Stimulated activated CD4-positive, alpha-beta T cell treated with anti-CD3 and anti-CD28 coated beads, Interleukin-12 subunit alpha, Interleukin-12 subunit beta, amount 100 ng/mL, for 24 hours (primary cell): ENCODE measurements at places on chromosomes 12 and 14.

GRCh38 chr14:59337141-59337611 is 128.0 kb downstream of the GPR135 start:
- DNase-seq, result no peak

DNA sequence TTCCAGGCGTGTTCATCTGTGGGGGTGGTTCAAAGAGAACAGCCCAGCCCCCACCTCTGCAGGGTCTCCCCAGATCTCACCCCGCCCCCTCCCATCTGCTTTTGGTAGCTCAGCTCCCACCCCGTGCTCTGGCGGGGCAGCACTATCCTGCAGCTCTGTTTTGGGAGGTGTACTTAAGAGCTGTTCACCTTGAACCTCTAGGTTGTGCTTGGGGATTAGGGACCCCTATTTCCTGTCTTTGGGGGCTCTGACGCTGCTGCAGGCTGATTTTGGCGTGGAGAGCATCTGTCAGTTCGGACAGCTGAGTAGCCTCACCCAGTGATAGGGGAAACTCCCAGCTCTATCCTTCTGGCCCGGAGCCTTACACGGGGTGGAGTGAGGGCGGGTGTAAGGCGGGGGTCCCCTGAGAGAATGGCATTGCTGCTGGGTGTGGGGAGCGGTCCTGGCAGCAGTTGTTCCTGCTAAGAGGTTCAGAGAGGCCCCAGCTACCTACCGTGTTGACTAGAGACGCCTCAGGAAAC is 765 bp downstream of the TMEM120B start:
- no peak for DNase-seq

DNA sequence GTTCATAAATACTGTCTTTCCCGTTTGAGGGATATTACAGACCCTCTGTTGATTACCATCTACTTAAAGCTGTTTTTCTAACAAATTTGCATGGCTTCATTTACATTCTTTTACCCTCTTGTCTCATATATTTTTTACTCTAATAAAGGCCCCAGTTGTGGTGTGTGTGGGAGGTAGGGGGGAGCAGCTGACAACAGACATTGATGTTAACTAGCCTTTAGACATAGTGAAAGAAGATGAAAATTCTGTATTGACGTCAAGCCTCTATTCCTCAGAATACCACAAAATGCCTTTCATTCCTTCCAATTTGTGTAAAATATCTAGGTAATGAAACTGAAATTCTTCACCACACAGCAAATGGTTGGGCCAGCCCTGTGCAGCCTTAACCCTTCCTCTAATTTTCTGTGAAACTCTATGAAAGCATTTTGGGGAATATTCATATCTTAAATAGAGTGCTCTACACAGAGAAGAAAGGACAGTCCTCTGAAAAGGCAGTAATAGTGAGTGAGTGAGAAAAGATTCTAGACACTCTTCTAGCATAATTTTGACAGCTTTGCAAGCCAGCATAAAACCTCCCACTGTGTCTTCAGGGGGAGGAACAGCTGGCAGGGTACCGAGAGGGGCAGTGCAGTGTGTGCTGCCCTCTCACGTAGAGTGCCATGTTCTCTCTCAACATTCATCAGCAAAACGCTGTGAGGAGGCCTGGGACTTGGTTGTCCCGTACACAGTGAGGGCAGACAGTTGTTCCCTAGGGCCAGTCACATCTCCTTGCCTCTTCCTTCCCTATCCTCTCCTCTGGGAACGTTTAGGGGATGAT is 20.1 kb upstream of the CERS5 start:
- peak; percentile 42 for DNase-seq

DNA sequence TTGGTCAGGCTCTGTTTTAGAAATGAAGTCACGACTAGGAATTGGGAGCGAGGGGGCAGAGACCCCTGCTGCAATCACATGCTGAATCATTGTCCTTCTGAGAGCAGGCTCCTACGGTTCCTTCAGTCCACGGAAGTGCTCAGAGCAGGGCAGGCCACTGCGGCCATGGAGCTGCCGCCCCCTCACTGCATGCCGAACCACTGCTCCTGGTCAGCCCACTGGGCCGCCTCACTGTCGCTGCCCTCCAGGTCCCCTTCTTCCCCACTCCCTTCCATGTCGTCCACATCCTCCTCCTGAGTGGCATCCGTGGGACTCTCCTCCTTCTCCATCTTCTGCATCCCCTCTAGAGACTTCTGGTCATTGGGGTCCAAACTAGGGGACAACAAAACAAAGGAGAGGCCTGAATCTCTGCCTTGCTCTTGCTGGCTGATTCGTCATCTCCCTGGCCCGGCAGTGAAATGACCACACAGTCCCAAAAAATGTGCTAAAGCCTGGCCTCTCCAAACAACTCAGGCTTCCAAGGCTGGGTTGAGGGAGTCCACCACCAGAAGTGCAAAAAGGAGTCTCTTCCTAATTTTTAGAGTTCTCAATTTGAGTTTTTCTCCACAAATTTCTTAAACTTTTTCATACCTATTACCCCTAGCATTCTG is 29.4 kb downstream of the ANAPC7 start:
- no peak for DNase-seq

- DNase-seq, result no peak
Observed at GRCh38 chr12:2212537-2212936, 159.8 kb downstream of the CACNA1C start.

DNA sequence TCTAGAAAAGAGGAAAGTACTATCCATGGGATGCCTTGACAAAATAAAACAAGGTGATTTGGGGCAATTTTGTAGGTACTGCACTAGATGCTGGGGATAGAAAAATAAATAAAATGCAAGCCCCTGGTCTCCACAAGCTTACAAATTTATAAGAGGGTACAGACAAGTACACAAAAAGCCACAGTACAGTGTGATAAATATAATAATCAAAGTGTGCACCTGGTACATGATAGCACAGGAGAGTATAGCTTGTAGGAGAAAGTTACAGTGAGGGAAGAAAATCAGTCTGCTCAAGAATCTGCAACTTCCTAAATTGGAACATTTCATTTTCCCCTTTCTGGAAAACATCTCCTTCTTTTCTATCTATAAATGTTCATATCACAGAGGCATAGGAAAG is 3.0 kb upstream of the SSTR1 start:
- no peak for DNase-seq

GRCh38 chr14:77208291-77208978 is 26.8 kb downstream of the TMEM63C start:
- DNase-seq, result peak; percentile 24

- no peak for DNase-seq
Observed at GRCh38 chr12:112927925-112928324, 10.3 kb upstream of the OAS3 start.

- no peak for DNase-seq
Observed at GRCh38 chr12:47236109-47236714, 156.5 kb upstream of the AMIGO2 start.

GRCh38 chr12:27187697-27188096 is 56.4 kb upstream of the STK38L start:
- no peak for DNase-seq

- no peak for DNase-seq
Observed at GRCh38 chr12:49885663-49886461, 17.8 kb downstream of the FAIM2 start.

- DNase-seq, result no peak
Observed at GRCh38 chr12:126431767-126432166, 1366.5 kb downstream of the AACS start.

- no peak for DNase-seq
Observed at GRCh38 chr14:73770977-73771847, 57.0 kb upstream of the PNMA1 start.

- no peak for DNase-seq
Observed at GRCh38 chr12:110647631-110648040, 33.7 kb downstream of the TCTN1 start.

DNA sequence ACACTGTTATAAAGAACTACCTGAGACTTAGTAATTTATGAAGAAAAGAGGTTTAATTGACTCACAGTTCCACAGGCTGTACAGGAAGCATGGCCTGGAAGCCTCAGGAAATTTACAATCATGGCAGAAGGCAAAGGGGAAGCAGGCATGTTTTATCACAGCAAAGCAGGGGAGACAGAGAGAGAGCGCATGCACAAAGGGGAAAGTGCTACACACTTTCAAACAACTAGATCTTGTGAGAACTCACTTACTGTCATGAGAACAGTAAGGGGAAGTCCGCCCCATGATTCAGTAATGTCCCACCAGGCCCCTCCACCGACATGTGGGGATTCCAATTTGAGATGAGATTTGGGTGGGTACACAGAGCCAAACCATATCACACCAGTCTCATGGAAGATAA is 313.9 kb downstream of the CACNA1C start:
- DNase-seq, result no peak

- no peak for DNase-seq
Observed at GRCh38 chr12:95959107-95959506, 16.0 kb downstream of the AMDHD1 start.

GRCh38 chr12:6288235-6288634 is 22.2 kb upstream of the PLEKHG6 start:
- DNase-seq, result no peak

GRCh38 chr14:32011225-32011624 is 65.9 kb upstream of the ARHGAP5 start:
- DNase-seq, result no peak

- no peak for DNase-seq
Observed at GRCh38 chr14:27727251-27727770, 1039.3 kb upstream of the FOXG1 start.

GRCh38 chr14:33026850-33027430 is 88.3 kb downstream of the NPAS3 start:
- DNase-seq, result no peak

DNA sequence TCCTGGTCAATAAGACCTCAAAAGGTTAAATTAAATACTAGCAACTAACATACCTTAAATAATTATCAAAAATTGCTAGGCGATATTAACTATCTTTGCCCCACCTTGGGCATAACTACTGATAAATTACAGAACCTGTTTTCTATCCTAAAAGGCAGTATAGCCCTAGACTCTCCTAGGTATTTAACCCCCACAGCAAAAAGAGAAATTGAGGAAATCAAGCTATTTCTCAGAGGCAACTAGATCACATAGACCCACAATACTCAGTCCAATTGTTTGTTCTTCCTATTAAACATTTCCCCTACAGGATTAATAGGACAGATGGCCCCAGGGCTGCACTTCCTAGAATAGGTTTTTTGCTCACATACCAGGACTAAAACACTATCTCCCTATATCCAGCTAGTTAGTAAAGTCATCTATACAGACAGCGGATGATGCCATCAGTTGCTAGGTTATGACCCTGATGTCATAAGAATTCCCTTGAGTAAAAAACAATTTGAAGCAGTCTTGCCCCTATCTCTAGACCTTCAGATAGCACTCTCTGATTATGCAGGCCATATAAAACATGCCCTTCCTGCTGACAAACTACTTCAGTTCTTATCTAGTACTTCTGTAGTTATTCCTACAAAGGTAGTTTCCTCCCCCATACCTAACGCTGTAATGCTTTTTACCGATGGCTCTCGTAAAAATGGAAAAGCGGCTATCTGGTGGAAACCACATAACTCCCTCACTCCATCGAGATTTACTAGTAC is 118.4 kb downstream of the PPHLN1 start:
- no peak for DNase-seq

DNA sequence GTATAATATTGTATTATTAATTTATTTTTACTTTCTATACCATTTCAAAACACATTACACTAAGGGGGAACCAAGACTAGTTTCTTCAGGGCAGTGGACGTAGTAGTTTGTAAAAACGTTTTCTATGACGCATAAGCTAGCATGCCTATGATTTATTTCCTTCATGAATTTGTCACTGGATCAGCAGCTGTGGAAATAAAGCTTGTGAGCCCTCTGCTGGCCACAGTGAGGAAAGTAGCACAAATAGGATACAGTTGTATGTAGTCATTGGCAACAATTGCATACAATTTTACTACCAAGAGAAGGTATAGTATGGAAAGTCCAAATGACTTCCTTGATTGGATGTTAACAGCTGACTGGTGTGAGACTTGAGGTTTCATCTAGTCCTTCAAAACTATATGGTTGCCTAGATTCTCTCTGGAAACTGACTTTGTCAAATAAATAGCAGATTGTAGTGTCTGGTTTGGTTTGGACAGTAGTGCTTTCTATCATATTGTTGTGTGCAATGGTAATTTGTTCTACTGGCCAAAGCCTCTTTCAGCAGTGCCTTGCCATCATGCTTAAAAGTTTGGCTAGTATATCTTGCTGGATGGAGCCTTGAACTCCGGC is 24.3 kb upstream of the PLEKHD1 start:
- peak; percentile 33 for DNase-seq

DNA sequence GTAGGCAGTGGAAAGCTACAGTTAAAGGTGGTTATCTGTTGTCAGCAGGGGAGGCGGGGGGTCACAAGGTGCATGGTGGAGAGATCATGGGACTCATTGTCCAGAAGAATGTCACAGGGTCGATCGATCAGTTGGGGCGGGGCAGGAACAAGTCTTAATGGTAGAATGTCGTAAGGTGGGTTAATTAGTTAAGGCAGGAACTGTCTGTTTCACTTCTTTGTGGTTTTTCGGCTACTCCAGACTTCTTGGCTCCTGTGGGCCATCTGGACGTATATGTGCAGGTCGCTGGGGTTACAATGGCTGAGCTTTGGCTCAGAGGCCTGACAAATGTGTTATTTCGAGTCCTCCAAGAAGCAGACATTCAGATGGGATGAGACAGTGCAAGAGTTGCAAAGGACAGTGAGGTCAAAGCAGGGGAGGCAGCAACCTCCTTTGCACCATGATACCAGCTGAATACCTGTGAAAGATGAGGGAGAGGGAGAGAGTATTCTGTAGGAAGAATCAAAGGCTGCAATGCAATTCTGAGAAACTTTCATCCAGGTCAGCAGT is 246.9 kb upstream of the TMEM132C start:
- DNase-seq, result no peak

GRCh38 chr12:89949457-89950195 is 241.0 kb upstream of the ATP2B1 start:
- DNase-seq, result no peak

GRCh38 chr14:35991356-35991755 is 165.2 kb downstream of the BRMS1L start:
- DNase-seq, result no peak

GRCh38 chr14:105888151-105888550 is 361.8 kb downstream of the TMEM121 start:
- no peak for DNase-seq

DNA sequence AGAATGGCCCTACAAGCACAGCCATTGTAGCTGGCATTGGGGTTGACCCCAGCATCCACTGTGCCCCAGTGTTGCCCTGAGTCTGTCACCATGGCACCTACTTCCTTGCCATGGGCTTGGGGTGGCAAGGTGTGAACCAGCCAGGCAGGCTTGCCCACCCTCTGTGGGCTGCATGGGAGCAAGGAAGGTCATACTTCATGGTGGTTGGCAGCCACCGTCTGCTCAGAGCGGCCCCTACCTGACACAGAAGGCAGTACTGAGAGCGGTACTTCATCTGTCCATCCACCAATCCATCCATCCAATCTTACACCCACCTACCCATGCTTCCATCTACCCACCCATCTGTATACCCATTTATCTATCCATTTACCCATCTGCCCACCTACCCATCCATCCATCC is 160.1 kb downstream of the KIF26A start:
- no peak for DNase-seq

- no peak for DNase-seq
Observed at GRCh38 chr14:65483647-65484046, 71.1 kb downstream of the FUT8 start.

- no peak for DNase-seq
Observed at GRCh38 chr14:100594625-100594951, 7.4 kb upstream of the BEGAIN start.
